ENCODE measurements at places on chromosomes 2 and 18. TPM values are rescaled to one million over a fixed set of nuclear protein-coding genes. Genes with fewer than 3 reads are reported as not detected.

TOGARAM2 gene
- total RNA-seq: 0.94 TPM

VSNL1 gene
- not detected for total RNA-seq

RPL37A gene
- 1,930 TPM for total RNA-seq

TNS1 gene
- total RNA-seq: 82.9 TPM

RTP5 gene
- not detected for total RNA-seq

KCNIP3 gene
- 14.2 TPM for total RNA-seq
